CD4-positive, alpha-beta T cell treated with Interleukin-10 for 1 hour (primary cell): ENCODE measurements at places on chromosomes 13 and 19.

GRCh38 chr19:29487432-29487831 lies 38.4 kb upstream of the VSTM2B start:
- DNase-seq, result no peak

DNA sequence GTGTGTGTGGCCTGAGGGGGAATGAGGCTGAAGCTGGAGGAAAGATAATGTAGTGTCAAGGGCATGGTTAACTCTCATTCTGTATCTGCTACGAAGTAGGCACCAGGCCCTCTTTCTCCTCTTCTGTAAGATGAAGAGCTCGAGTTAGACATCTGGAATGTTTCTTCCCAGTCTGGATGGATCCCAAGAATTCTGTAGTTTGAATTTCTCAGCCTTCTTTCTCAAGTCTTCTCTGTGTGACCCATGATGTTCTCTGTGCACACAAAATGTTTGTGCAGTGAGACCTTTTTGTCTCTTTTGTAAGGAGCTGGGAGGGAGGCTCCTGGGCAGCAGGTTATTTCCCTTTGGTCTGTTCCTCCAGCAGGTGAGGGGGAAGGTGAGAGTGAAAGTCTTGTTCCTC lies 13.7 kb downstream of the FGF9 start:
- no peak for DNase-seq

- DNase-seq, result no peak
Observed at GRCh38 chr19:54287456-54287855, 6.5 kb upstream of the LILRB2 start.

- DNase-seq, result no peak
Observed at GRCh38 chr19:3722443-3723109, 14.4 kb downstream of the TJP3 start.

DNA sequence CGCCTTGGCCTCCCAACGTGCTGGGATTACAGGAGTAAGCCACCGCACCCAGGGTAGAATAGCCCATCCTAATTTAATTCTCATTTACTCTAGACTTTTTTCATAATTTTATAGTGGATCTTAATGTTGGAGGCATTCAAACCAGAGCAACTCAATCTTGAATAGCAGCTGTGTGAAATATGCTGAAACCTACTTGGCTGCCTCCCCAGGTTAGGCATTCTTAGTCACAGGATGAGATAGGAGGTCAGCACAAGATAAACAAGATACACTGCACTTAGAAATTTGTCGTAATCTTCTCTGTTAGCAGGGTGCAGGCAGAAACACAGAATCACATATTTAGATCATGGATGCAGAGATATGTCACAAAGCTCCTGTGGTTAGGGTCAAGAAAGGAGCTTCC lies 2.7 kb upstream of the ZNF43 start:
- DNase-seq, result no peak

GRCh38 chr13:51938454-51938853 lies 72.8 kb downstream of the ATP7B start:
- no peak for DNase-seq

DNA sequence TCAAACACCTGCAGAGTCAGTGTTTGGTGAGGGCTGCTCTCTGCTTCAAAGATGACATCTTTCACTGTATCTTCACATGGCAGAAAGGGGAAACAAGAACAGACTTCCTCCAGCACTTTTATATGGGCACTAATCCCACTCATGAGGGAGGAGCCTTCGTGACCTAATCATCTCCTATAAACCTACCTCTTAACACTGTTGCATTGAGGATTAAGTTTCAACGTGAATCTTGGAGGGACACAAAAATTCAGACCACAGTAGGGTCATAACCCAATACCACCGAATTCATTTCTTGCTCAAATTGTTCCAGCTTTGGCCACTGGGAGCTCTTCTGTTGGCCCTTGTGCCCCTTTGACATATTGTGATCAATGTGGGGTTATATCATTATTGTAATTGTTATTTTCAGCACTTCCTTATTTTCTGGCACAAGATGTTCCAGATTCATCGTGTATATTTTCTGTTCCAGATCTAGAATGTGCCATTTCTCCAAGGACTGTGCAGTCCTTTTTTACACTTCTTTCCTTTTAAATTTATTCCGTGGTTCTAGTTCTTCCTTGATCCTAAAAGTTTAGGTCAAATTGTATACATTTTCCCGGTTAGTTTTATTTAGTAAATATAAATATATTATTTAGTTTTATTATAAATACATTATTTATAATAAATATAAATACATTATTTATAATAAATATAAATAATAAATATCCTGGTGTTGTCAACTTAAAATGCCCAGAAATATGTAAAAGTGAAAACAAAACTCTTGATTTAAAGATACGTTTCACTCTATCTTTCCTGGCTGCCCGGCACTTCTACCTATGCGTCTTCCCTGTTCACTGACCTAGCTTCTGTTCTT lies 35.5 kb upstream of the IGFL4 start:
- no peak for DNase-seq

DNA sequence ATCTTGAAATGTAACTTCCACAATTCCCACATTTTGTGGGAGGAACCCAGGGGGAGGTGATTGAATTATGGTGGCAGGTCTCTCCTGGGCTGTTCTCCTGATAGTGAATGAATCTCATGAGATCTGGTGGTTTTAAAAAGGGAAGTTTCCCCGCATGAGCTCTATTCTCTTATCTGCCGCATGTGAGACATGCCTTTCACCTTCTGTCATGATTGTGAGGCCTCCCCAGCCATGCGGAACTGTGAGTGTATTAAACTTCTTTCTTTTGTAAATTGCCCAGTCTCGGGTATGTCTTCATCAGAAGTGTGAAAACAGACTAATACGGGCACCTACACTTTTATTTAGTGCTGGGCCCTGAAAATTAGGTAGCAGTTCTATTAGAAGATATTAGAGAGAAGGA lies 45.8 kb downstream of the TNFSF13B start:
- no peak for DNase-seq

GRCh38 chr19:23285948-23286347 lies 35.8 kb upstream of the ZNF724 start:
- DNase-seq, result no peak

DNA sequence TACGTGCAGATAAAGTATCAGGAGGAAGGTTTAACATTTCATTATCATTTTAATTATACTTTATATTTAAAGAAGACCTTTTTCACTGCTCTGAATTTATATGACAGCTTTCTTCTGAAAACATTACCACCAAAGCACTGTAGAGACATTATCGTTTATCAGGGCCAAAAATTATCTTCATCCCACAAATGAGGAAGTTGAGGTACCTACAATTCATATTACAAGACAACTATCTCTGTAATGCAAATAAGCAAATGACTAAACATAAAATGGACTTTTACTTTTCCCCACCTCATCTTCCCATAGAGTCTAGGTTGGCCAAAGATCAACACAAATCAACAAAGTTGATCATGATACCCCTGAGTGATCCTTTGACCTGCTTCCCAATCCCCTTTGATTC lies 30.9 kb upstream of the SMAD9 start:
- DNase-seq, result no peak

DNA sequence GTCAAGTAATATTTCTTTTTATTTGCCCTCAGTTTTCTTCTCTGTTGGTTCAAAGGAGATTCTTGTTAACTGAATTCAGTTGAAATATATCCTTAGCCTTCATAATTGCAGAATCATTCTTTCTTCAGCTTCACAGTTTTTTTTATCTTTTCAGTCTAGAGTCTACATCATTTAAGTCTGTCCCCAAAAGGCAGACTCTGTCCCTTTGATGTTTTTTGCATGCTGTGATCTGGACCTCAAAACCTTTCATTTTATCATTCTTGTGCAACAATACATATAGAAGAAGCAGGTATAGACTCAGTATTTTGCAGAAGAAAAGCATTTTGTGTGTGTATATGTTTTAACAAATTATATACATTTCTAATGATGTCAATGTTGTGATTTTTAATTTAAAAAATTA lies 734.8 kb upstream of the GPC6 start:
- no peak for DNase-seq

DNA sequence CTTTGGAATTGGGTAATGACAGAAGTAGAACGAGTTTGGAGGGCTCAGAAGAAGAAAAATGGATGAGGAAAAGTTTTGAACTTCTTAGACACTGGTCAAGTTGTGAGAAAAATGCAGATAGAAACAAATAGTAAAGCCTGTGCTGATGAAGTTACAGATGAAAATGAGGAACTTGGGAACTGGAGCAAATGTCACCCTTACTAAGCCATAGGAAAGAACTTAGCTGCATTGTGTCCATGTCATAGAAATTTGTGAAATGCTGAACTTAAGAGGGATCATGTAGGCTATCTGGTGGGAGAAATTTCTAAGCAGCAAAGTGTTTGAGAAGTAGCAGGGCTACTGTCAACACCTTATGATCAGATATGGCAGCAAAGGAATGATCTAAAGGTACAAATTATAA lies 289.2 kb upstream of the PCDH9 start:
- DNase-seq, result no peak

DNA sequence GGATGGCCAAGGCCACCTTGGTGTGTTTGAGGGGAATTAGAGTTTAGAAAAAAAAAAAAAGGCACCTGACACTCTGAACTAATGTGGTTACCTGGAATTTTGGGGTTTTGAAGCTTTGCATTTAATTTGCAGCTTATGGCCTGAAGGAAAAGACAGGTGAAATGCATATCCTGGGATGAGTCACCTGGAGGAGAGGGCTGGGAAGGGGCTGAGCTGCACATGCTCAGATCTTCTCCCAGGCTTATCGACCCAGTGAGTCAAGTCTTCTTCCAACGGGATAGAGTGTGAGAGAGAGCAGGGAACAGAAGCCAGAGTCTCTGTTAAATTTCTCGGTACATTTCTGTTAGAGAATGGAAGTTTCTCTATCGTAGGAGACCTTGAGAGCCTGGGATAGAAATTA lies 29.7 kb upstream of the ALOX5AP start:
- DNase-seq, result no peak

DNA sequence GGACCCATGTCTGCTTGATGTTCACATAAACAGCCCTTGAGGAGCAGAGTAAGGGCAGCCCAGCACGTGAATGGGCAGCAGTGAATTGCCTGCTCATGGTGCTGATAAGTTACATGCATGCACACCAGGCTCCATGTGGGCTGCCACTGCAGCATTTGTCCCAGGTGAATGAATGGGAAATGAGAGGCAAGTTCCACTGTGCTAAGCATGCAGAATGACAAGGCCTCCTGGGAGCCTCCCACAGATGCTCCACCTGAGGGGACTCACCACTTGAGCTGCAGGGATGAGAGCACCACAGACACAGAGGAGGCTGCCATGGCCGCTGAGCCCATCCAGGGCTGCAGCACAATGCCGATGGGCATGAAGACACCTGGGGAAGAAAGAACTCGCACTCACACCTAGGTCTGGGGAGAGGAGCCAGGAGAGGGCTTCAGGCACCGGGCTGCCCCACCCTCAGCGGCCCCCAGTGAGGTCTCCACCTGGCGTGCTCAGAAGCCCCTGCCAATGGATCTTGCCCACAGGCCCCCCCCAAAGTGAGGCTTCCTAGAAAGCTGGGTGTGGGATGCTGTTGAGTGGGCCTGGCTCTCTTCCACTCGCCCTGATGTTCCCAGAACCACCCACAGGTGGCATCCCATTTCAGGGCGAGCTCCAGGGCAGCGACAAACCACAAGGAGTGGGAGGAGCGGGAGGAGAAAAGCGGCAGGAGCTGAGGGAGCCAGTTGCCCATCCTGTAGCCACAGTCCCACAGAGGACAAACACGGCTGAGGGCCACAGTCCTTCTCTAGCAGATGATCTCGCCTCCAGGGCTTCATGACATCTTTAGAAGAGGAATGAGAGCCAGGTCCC lies 73.8 kb downstream of the CCDC70 start:
- DNase-seq, result no peak

DNA sequence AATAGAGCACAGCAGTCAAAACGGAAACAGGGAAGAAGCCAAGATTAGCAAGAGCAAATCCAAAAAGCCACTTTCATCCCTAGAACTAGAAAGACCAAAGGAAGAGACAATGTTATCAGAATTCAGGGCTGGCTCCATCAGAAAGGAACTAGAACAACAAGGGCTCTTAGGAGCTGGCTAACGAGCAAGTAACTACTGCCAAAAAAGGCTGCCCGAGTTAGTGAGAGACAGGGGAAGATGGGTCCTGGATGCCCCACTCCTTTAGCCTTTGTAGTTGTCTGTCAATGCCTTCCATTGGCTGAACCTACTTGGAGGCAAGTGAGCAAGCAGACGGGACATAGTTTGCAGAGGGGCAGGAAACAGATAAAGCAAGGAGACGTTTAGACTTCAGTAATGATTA lies 240.4 kb downstream of the KLF12 start:
- DNase-seq, result no peak

- no peak for DNase-seq
Observed at GRCh38 chr13:49217962-49218492, 2.1 kb upstream of the MLNR start.
